Fibroblast of pulmonary artery (primary cell): ENCODE measurements at places on chromosomes 1 and 21.

DNA sequence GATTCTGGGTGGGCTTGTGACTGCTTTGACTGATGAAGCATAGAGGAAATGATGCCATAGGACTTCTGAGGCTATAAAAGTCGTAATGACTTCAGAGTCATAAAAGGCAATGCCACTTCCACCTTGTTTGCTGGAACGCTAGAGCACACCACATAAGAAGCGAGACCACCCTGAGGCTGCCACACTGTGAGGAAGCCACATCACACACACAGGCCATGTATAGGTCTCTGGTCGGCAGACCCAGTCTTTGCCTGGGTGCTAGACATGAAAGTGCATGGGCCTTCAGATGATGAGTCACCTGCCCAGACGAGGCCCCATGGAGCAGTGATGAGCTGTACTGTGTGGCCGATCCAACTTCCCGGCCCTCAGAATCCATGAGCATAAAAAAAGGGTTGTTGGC, 14.2 kb upstream of the KANK4 start:
- DNase-seq = no peak

- peak; percentile 87 for DNase-seq
Measured at GRCh38 chr1:78833491-78833890, 173.0 kb downstream of the ADGRL4 start.

- no peak for DNase-seq
Measured at GRCh38 chr1:89200663-89201062, 1.9 kb upstream of the GBP4 start.

- DNase-seq = no peak
Measured at GRCh38 chr1:190942475-190942874, 464.8 kb upstream of the BRINP3 start.

DNA sequence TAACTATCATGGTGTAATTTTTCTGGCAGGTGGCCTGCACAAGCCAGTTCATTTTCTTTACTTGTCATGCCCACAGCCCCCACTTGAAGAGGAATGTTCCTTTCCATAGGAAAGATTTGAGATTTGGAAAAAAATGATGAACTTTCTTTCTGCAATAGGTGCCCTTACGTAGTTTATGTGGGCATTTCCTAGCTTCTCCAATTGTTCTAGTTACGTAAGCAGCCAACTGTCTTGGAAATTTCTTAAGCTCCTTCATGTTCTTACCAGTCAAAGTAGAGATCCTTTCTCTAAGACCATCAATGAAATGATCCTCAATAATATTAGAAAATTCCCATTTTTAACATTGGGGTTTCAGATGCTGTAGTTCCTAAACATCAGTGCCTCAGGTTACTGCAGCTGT, 109.5 kb upstream of the F3 start:
- peak; percentile 21 for DNase-seq

DNA sequence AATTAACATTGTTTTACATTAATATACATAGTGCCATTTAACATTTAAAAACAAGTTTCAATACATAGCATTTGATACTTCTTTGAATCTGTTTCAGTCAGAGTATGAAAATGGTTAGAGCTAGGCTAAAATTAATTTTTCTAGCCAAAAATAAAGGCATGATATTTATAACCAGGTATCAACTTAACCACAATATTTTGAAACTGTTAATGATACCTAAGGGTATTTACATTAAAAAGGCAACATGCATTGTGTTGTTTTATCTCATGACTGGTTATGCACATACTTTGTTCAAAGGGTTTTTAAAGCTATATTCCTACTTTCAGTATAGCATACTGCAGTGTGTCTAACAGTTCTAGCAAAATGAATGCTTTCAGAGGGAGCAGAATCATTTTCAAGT, 130.0 kb downstream of the HS2ST1 start:
- DNase-seq = no peak

DNA sequence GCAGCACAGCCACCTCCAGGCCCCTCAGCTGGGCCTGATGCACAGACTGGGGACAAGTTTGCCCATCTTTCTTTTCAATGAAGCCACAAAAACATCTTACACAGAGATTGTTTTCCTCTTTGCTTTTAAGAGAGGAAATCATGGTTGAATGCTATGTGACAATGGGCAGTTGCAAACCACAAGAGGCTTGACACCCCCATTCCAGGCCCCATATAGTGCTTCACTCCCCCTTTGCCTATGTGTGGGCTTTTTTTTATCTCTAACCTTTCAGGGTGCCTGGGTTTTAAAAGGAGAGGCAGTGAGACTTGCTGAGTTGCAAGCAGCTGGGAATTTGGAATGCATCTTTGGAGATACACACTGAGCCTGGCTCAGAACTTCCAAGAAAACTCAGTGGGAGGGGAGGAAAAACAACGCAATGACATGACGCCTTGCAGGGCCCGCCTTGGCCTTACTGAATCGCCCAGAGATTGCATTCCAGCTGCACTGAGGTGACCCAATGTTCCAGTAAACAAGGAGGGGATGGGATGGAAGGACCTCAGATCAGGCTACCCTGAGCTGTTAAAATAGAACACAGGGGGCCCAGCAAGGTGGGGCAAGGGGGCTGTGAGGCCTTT, 145.2 kb upstream of the ZNF648 start:
- DNase-seq = no peak

DNA sequence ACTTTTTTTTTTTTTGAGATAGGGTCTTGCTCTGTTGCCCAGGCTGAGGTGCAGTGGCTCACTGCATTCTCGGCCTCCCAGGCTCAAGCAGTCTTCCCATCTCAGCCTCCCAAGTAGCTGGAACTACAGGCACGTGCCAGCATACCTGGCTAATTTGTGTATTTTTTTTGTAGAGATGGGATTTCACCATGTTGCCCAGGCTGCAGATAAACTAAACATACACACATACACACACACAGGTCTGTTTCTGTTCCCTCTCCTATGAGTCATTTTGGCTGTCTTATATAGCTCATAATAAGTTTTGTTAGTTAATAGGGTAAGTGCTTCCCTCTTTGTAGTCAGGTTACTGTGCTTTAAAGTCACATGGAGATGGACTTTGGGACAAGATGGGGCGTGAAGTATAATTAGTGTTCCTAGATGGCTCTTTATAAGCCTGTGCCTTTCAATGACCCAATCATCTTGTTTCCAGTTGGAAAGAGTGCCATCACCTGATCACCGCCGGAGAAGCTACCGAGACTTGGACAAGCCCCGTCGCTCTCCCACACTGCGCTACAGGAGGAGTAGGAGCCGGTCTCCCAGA, 9.1 kb downstream of the PRPF38A start:
- DNase-seq = no peak

- no peak for DNase-seq
Measured at GRCh38 chr1:70134148-70134547, 71.2 kb downstream of the LRRC40 start.

GRCh38 chr1:155183775-155184221, 10.1 kb downstream of the TRIM46 start:
- DNase-seq = no peak

GRCh38 chr1:11485191-11485590, 6.2 kb downstream of the DISP3 start:
- DNase-seq = no peak

DNA sequence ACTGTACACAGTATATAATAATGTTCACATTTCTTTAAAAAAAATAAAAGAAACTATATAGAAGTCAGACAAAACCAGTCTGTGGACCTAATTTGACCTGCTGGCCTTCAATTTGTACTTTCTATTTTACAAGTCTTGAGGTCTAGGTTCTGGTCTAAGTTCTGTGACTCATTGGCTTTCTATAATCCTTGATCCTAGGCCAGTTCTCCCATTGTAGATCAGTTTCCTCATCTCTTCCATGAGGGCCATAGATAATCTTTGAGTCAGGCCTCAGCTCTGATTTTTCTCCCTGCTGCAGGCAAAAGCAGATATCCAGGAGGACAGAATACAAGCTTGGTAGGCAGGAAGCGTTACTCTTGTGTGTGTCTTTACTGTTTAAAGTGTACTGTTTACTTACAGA, 603.7 kb upstream of the CAMK1G start:
- peak; percentile 15 for DNase-seq

DNA sequence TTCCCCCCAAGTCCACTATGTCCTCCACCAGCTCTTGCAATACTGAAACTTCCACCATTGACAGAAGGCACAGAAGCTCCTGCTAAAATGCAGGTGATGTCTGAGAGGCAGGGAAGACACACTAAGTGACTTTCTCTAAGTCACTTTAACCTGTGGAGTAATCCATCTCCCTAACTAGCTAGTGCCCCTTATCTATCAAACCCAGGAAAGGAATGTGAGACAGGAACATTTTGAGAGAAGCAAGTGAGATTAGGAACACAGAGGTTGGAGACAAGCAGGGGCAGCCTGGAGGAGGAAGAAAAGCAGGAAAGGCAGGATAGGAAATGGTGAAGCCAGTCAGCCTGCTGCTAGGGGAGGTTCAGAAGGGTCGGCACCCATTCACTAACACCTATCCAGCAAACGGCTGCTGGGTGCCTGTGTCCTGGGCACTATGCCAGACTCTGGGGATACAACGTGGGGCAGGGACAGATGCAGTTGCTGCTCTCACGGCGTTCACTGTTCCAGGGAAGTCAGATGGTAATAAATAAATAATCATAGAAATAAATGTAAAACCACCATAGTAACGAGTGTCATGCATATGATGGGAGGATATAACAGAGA, 7.0 kb downstream of the GPA33 start:
- no peak for DNase-seq

DNA sequence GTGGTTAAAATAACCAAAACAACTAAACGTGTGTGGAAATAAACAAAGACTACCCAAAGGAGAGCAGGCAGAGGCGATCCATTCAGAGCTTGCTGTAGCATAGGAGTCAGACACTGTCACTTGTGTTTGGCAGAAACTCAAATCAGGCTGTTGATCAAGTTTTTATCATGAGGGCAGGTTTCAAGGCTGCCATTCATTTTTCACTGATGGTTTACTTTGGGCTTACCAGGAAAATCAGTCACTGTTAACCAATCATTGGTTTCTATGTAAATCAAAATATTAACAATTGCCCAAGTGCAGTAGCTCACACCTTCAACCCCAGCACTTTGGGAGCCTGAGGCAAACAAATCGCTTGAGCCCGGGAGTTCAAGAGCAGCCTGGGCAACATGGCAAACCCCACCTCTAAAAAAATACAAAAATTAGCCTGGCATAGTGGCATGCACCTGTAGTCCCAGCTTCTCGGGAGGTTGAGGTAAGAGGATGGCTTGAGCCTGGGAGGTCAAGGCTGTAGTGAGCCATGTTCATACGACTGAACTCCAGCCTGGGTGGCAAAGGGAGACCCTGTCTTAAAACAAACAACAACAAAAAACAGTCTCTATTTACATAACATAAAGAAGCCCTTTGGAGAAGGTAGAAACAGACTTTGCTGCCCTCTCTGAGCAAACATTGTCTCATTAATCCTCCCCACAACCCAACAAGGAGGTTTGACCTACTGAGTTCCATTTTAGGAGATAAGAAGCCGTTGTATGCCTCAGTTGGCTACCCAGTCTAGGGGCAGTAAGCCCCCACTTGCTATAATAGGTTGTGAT, 21.1 kb upstream of the ETS2 start:
- no peak for DNase-seq

GRCh38 chr1:119475866-119476439, 31.1 kb upstream of the HSD3B1 start:
- peak; percentile 47 for DNase-seq

DNA sequence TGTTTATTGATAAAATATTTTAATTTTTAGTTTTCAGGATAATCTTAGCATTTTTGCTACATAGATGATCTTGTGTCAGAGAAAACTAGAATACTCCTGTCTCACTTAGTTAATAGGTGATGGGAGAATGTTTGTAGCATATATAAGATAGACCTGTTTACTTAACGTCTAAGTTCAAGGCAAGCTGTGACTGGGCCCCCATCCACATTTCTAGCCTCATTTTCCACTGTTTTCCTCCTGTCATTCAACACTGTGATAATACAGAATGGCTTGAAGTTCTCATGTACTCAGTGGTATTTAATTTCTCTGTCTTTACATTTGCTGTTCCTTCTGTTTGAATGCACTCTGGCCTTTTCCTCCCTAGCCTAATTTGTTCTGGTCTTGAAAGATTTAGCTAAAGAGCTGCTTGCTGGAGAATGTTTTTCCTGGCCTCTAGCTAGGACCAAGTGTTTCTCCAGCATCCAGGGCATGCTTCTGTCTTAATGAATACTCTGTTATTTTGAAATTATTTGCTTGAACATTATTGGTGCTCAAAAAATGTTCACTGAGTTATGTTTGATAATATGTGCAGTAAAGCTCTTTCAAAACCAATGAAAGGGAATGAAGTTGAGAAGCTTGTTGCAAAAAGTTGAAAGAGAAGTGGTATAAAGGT, 37.3 kb downstream of the USP25 start:
- no peak for DNase-seq

DNA sequence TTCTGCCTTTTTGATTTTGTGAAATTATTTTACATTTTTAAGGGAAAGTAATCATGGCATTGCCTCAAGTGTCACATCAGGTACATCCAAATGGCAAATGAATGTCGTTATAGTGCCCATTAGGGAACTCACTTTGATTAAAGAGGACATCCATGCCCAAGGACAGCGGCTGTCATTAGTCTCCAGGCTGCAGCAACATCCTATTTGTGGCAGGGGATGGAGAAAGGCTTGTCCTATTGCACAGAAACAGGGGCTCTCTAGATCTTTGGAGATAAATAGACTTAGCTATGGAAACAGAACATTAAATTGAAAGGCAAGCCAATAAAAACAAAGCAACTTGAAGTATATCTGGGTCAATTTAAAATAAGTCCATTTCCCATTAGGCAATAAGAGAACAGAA, 439.3 kb downstream of the NEGR1 start:
- DNase-seq = no peak

DNA sequence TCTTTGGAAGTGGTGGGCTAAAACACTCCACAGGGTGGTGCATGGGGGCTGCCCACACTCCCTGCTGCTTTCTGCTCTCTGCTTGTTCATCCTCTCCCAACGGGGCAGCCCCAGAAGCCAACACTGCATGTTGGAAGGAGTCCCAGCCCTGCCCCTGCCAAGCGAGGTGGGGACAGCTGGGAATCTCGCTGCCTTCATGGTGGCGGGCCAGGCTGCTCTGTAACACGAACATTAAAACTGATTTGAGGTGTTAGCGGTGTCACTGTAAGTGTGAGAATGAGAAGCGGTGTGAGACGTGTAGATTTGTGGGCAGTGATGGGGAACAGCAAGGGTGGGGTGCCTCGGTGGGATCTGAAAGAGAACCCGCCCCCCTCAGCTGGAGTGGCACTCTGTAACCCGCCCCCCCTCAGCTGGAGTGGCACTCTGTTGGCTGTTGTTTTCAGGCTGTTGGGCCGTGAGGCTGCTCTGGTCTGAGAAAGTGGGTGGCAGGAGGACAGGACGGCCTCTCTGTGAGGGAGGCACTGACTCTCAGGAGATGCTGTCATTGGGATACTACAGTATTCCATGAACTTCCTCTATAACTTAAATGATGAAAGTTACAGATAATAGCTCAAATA, 80.9 kb downstream of the PCBP3 start:
- DNase-seq = no peak

DNA sequence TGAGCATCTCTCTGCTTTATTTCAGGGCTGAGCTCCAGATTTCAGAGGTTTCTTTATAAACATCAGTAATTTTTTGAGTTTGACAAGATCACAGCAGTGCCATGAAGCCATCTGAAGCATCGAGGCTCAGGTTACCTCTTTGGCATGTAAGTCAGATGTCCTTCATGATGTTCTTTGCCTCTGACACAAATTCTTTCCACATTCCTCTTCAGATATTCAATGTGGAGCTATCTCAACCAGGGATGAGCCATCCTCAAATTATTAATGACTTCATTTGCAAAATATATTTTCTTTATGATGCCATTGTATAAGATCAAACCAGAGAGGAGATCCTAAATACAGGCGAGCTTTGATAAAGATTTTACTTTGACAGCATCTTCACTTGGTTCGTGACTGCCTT, 256.7 kb downstream of the COL11A1 start:
- DNase-seq = no peak

- DNase-seq = peak; percentile 45
Measured at GRCh38 chr1:98940722-98941079, 64.0 kb downstream of the PLPPR5 start.
